ENCODE measurements at places on chromosomes 12 and 14.

DNA sequence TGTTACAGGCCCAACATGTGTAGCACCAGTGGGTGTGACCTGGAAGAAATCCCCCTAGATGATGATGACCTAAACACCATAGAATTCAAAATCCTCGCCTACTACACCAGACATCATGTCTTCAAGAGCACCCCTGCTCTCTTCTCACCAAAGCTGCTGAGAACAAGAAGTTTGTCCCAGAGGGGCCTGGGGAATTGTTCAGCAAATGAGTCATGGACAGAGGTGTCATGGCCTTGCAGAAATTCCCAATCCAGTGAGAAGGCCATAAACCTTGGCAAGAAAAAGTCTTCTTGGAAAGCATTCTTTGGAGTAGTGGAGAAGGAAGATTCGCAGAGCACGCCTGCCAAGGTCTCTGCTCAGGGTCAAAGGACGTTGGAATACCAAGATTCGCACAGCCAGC lies 8.6 kb downstream of the BCL2L14 start:
- DNase-seq = no peak

DNA sequence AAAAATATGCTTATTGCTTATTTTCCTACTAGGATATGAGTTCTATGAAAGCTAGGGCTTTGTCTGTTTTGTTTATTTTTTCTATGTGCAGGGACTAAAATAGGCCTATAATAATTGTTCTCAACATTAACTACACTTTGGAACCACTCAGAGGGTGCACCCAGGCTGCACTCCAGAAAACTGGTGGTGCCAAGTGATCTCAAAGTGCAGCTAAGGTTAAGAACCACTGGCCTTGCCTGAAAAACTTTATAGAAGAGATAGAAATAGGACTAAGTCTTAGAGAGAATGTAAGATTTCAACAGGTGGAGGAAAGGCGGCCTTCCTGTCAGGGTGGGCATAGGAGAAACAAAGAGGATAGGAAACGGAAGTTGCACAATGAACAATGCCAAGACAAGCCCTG lies 37.7 kb upstream of the NR1H4 start:
- no peak for DNase-seq

DNA sequence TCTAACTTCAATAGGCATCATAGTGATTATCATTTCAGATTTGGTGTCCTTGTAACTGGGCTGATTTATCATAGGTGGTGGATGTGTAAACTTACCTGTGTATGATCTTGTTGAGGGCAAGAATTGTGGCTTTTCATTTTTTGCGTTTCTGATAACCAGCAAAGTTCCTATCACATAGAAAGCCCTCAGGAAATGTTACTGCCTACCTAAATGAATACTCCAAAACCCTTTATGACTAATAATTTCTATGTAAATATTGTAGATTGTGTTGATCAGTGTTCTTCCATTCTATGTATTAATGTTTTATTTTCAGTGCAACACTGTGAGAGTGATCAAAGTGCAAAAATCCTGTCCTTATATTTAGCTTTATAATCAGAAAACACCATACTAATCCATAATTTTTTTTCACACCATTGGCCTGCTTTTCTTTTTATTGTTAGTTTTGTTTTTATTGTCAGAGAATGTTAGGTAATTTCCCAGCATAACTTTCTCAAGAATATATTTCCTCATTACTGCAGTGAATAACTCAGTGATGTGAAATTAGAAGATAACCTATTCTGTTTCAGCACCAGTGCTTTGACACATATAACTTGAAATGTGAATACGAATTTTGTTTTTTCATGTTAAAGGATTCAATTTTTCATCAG lies 94.1 kb downstream of the GPHN start:
- DNase-seq = no peak

GRCh38 chr12:22787557-22787956 lies 162.6 kb downstream of the ETNK1 start:
- DNase-seq = no peak

- no peak for DNase-seq
Measured at GRCh38 chr12:123767613-123768012, 5.5 kb downstream of the DNAH10 start.

DNA sequence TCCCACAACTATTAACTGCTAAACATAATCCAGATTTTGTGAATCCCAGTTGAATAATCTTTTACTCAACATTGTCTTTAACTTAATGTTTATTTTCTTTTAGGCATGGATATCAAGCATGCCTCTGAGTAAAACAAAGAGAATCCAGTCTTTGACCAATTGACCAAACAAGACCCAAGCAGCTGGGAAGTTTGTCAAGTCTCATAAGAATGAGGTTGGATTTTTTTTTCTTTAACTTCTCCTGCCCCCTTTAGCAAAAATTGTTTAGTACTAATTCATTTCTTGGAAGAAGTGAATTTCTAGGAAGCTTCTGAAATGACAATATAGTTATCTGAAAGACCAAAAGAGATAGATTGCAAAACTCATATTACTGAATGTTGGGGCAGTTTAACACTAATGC lies 89.9 kb downstream of the OTOGL start:
- DNase-seq = no peak

- DNase-seq = no peak
Measured at GRCh38 chr14:37056473-37056872, 115.9 kb downstream of the SLC25A21 start.

GRCh38 chr14:76115010-76115422 lies 36.7 kb upstream of the GPATCH2L start:
- DNase-seq = no peak

GRCh38 chr12:12384571-12385340 lies 27.9 kb downstream of the BORCS5 start:
- DNase-seq = no peak

GRCh38 chr14:89249972-89250654 lies 166.9 kb downstream of the FOXN3 start:
- no peak for DNase-seq

DNA sequence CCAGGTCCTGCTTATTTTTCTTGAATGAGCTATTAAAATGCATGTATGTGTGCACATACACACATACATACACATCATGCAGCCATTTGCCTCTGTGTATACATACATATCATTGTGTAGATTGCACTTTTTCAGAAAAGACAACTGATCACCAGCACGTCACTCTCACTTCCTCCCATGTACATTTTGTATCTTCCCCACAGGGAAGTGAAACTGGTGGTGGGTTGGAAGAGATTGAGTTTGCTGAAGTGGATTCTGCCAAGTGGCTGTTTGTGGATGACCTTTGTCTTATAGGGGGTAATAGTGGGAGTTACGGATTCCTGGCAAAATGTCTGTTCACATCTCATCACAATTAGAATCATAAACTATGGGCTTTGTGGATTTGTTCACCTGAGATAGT lies 448.6 kb downstream of the RAD51B start:
- DNase-seq = no peak

DNA sequence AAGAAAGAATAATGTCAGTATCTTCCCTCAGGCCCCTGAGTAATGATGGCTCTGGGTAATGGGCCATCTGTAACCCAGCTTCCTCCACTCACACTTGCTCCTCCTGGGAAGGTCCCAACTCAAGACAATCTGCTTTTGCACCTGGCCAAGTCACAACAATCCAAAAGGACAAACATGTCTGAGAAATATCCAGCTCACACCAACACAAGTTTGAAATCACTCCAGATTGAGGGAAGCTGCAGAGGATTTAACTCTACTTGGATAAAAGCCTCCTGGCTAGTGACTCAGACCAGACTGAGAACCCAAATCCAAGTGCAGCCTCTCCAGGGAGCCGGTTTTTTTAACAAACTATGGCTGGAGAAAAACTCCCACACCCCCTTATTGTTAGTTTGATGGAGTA lies 34.2 kb downstream of the RTRAF start:
- no peak for DNase-seq

- no peak for DNase-seq
Measured at GRCh38 chr14:68527329-68527851, 265.5 kb downstream of the ZFP36L1 start.

- no peak for DNase-seq
Measured at GRCh38 chr14:78509516-78509915, 339.3 kb downstream of the NRXN3 start.

GRCh38 chr12:74349925-74350324 lies 187.7 kb upstream of the ATXN7L3B start:
- no peak for DNase-seq

DNA sequence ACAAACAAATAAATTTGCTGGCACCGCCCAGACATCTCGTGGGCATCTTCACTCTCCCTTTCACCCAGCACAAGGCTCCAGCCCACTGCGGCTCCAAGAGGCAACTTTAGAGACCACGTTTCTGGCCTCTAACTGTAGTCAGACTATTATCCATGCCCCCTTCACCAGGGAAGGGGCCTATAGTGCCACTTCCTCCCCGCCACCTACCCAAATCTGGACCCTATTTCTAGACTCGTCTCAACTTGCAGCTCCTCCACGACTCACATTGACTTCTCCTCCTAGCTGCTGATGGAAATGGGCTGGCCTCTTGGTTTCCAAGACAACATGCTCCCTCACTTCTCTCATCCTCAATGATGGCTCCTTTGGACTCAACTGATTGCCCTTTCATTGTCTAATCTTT lies 12.3 kb downstream of the KRT1 start:
- DNase-seq = no peak

GRCh38 chr12:95337146-95337545 lies 119.5 kb downstream of the VEZT start:
- DNase-seq = no peak

GRCh38 chr12:51721282-51721940 lies 127.1 kb downstream of the FIGNL2 start:
- no peak for DNase-seq

DNA sequence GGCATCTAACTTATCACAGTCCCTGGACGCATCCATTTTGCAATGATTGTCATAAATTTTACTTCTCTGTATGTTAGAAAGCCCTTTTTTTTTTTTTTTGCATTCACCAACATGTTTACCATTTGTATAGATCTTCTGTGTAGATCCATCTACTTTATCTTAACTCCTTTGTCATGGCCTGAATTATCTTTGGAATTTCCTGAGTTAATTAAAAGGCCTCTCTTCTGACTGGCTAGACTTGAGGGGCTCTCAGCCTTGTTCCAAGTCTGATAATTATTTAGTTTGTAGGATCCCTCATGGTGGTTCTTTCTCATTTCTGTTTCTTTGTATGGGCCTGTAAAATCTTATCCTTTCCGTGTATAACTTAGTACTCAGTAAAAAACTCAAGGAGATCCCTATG lies 387.0 kb downstream of the C12orf50 start:
- no peak for DNase-seq

GRCh38 chr12:110743571-110744093 lies 941 bp upstream of the PPP1CC start:
- DNase-seq = no peak

GRCh38 chr14:100025111-100025510 lies 40.1 kb upstream of the EVL start:
- DNase-seq = no peak

- no peak for DNase-seq
Measured at GRCh38 chr12:80142640-80143039, 43.3 kb downstream of the OTOGL start.

DNA sequence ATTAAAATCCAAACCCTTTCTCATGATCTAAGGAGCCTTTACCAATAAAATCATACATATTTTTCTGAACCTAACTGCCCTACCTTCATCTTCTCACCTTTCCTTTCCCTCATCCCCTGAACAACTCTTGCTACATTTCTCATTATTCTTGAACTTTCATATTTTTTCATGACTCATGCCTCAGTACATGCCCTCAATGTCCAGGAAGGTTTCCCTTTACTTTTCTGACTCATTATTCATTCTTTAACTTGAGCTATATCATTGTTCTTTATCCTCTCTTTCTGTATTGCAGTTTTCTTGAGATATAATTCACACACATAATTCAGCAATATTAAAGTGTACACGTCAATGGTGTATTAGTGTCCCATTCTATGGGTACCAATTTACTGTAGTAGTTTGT lies 231.0 kb downstream of the ALG10B start:
- no peak for DNase-seq

DNA sequence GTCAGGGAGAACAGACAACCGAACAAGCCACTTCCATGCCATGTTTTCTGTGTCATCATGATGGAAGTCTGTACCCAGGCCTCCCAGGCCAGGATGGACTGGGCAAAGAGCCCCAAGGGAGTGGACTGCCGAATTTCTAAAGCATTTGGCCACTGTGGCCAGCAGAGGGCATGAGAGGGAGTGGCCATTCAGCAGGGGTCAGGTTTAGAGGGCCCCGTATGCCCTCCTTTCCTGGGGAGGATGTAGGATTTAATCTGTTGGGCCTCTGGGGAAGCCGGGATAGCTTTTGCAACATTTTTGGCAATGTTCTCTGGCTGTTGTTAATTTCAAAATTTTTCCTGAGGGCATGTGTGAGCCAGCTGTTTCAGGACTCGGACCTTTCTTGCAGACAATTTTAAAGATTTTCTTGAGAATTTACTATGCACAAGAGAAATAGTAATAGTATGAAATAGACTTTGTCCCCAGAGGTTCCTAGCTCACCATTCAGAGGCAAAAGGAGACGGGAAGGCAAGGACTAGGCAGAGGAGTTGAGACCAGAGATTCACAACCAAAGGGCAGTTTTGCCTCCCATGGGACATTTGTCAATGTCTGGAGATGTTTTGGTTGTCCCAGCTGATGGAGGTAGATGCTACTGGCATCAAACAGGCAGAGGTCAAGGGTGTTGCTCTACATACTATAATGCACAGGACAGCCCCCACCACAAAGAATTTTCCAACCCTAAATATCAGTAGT lies 18.0 kb downstream of the ACACB start:
- no peak for DNase-seq

GRCh38 chr12:12209043-12209442 lies 57.8 kb downstream of the LRP6 start:
- DNase-seq = no peak

DNA sequence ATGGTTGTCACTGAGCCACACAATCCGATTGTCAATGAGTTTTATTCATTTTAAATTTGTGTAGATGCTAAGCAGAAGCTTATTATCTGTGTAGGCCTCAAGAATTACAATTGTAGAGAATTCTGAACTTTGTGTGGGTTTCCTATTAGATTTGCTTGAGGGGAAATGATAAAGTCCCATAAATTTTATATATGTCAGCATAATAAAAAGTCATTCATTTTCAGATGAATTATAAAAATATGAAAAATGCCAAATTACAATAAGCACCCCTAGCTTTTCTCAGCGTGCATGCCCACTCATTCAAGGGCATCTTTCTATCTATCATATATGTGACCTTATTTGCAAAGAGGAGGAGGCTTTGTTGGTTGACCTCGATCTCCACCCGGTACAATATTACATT lies 1041.1 kb upstream of the FOXG1 start:
- DNase-seq = no peak

DNA sequence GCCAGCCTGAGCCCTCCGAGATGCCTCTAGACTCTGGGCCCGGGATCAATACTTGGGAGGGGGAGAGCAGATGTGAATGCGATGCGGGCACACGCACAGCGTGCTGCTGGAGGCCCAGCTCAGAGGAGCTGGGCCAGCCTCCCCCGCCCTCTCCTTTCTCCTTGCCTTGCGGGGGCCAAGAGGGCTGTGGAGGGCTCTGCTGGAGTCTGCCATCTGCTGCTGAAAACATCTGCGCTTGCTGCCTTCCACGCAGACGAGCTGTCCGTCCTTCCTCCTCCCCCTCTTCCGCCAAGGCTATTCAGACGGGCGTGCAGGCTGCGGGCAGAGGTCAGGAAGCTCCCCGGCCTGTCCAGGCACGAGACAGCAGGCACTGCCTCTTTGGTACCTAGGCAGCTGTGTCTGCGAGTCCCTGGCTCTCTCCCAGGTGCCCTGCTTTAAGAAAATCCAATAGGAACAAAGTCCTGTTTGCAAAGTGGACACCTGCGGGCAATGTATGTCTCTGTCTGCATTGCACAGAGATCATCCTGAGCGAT lies 75.2 kb downstream of the SPRING1 start:
- no peak for DNase-seq

- no peak for DNase-seq
Measured at GRCh38 chr12:1436015-1436414, 158.4 kb downstream of the FBXL14 start.
